ENCODE measurements at places on chromosomes 5 and 9. TPM values are rescaled to one million over a fixed set of nuclear protein-coding genes. Genes with fewer than 3 reads are reported as not detected.

- no peaks in the 10 kb centered on the region for H3K4me1 ChIP-seq
- H3K27ac ChIP-seq: no peak overlapping the region
- H3K27me3 ChIP-seq: no peaks in the 10 kb centered on the region
Measured at GRCh38 chr5:35373249-35373648, 143.0 kb upstream of the PRLR start.

GRCh38 chr5:32315221-32316014 lies 2.7 kb upstream of the MTMR12 start:
- no peaks in the 10 kb centered on the region for H3K36me3 ChIP-seq
- no peaks in the 10 kb centered on the region for H3K4me1 ChIP-seq
- no peak overlapping the region for H3K4me3 ChIP-seq
- DNase-seq: no peak
- no peaks in the 10 kb centered on the region for H3K27me3 ChIP-seq
- no peak overlapping the region for H3K27ac ChIP-seq

DNA sequence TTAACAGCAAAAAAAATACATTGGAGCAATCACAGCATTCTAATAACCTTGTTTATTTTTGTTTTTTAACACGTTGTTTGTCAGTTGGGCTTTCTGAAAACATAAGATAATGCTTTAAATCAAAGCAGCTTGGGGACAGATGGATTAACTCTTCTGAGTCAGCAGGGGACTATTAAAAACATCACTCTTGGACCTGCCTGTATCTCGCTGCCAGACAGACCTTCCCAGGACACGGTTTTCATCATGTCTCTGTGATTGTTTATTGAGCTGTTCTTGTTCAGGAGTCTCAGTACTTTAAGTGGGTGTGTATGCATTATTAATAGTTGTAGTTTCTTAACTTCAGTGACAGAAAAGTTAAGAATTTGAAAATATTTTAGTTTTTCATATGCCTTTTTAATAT lies 173.2 kb downstream of the SH3GL2 start:
- H3K4me3 ChIP-seq: no peak overlapping the region
- H3K4me1 ChIP-seq: no peaks in the 10 kb centered on the region
- H3K27ac ChIP-seq: no peak overlapping the region
- no peaks in the 10 kb centered on the region for H3K27me3 ChIP-seq

GRCh38 chr5:120447706-120448239 lies 16.3 kb upstream of the PRR16 start:
- no peak for DNase-seq
- no peak overlapping the region for H3K4me3 ChIP-seq
- no peaks in the 10 kb centered on the region for H3K27me3 ChIP-seq

GRCh38 chr9:2125906-2126305 lies 110.8 kb downstream of the SMARCA2 start:
- no peak for DNase-seq
- peaks cover 17% of the 10 kb centered on the region for H3K4me1 ChIP-seq
- no peak overlapping the region for H3K4me3 ChIP-seq
- H3K36me3 ChIP-seq: no peaks in the 10 kb centered on the region
- H3K27ac ChIP-seq: peak overlapping the region; percentile 98

The C1QTNF3 gene
- total RNA-seq: 38.8 TPM

The ANKRD31 gene
- total RNA-seq: 0.16 TPM

Data from aorta (tissue), 5 donors.